Foreskin fibroblast (primary cell): ENCODE measurements at places on chromosomes 3 and 15.
A peak's percentile ranks its signal among the peaks of the same experiment; 100 is the strongest.

DNA sequence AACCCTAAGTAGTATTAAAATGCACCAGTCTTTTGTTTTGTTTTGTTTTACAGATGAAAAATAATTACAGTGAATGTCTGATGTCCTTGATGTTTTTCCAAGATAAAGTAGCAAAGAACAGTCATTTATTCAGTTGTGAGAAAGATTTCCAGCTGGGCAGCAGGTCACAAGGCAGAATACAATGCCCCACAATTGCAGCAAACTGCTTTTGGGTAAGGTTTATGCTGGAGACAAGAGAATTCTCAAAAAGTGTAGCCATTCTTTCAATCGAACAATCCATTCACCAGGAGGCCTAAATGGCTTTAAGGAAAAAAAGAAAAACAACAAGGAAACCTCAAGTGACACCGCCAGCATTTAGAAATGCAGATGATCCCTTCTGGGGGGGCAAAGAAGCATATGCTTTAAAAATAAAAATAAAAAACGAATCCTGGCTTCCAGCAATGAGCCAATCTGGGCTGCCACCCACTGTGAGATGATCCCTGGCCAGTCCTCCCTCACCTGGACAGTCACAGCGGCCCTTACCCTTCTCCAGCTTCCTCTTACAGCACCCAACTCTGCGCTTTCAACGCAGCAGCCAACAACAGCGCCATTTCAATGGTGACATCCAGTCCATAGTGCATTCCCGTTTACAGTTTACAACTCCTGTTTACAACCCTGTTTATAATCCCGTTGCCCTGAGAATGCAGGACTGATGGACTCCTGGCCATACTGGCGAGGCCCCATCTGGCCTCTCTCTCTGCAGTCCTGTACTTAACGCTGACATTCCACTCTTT lies 25.7 kb upstream of the WNT5A start:
- no peak for DNase-seq

DNA sequence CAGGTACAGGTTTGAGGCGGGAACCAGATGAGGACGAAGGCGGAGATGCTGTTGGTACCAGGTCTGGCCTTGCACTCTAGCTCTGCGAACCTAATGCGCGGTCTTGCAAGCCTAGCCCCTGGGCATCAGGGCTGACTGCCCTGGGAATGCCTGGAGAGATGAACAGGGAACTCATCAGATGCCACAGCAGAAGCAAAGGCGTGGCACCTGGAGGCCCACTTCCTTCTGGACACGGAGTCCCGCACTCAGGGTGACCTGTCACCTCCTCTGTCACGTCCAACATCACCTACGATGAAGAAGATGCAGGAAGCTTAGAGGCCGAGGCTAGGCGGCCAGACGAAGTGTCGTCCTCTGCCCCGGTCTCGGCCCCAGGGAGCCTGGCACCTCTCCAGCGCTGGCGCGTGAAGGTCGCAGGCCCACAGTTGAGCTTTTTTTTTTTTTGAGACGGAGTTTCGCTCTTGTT lies 9.4 kb downstream of the RPLP1 start:
- DNase-seq, result no peak

GRCh38 chr3:187382609-187383151 lies 14.5 kb downstream of the RTP4 start:
- peak; percentile 30 for DNase-seq

DNA sequence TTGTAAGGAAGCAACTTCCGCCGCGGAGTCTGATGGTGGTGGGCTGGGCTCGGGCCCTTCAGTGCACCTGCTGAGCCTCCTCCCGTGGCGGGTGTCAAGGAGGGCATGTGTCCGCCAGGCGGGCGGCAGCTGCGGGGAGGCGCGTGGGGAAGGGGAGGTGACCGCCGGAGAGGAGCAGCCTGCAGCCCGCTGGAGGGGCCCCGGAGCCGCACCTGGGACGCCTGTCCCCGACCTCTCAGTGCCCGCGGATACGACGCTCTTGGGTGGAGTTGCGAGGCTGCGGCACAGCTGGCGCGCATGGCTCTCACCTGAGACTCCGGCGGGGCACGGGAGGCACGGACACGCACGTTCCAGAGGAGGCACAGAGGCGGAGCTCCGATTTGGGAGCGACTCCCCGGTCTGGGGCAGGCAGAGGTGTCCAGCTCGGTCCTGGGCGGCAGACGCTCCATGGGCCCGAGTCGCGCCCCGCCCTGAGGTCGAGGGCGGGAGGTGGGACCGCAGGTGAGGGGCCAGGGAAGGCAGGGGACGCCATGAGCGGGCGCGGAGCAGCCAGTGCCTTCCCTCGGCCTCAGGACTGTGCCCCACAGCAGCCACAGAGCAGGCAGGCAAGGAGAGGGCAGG lies 50.2 kb upstream of the PRR20G start:
- DNase-seq, result no peak
